Lung microvascular endothelial cell (primary cell): ENCODE measurements at places on chromosomes 5 and 9. TPM values are rescaled to one million over a fixed set of nuclear protein-coding genes. Genes with fewer than 3 reads are reported as not detected.

DNA sequence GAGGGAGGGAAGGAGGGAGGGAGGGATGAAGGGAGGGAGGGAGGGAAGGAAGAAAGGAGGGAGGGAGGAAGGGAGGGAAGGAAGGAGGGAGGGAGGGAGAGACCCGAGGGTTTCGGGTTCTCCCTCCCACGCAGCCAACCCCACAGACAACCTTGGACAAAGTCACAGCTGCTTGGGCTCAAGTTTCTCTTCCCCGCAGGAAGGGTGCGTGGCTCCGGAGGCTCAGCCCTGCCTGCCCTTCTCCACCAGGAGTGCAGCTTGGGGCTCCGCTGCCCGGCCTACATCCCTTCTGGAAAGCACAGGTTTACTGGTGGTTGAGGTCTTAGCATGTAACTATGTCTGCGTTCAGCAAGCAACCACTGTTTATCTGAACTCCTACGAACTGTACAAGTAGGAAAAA lies 15.0 kb downstream of the SLC12A7 start:
- no peak for DNase-seq

Gene NIM1K
- total RNA-seq = under 0.01 TPM in 1 of 2 replicates, not detected in the other

- no peak for DNase-seq
Observed at GRCh38 chr5:179355976-179356974, 11.0 kb upstream of the ADAMTS2 start.

Gene LNPEP
- total RNA-seq = 24.0 and 26.6 TPM in 2 replicates

DNA sequence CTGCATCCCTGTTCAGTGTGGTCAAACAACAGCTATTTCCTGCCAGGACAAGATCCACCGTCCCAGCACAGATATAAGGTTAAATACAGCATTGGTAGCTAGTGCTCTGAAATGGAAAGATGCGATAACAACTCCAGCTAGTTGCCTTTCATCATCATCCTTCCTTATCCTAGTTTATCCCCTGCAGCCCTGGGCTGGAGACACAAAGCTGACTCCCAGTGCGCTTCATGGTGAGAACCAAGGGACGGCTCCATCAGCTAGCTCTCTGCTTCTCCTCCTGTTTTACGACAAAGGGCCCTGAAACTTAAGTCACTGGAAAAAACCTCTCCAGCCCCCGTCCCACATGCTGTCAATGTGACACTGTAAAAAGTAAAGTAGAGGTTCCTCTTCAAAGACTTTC lies 37.9 kb downstream of the CDC14B start:
- DNase-seq = no peak

- no peak for DNase-seq
Observed at GRCh38 chr9:76431601-76432000, 27.4 kb upstream of the GCNT1 start.

Gene NMUR2
- total RNA-seq = not detected in 2 replicates

DNA sequence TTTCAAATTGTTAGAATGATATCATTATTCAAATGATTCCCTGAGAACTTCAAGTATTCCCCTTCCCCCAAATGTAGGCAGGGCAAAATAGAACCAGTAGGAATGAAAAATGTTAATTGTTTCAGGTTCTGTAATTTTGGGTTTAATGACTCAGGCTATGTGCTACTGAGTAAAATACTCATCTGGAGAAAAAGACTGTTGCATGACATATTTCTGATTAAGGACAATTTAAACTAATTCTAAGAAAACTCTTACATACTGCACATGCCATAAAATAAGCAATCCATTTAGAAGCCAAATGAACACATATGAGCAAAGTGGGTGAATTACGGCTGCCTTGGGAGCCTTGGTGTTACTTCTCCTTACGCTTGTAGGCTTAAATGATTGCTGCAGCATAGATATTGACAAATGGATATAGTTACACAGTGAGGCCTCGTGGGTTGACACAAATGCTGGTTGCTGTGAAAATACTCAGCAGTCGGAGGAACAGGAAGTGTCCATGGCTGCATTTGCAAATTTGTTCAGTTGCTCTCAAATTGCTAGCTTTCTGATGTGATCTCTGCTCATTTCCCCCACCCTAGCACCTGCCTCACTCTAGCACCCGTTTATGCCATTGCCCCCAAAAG lies 174.9 kb upstream of the DMAC1 start:
- no peak for DNase-seq

GRCh38 chr5:67166460-67167285 lies 29.9 kb downstream of the CD180 start:
- no peak for DNase-seq

- DNase-seq = peak; percentile 71
Observed at GRCh38 chr9:135504262-135505243, 4.1 kb downstream of the MRPS2 start.

Gene PCDHB16
- total RNA-seq = 0.22 and 0.99 TPM in 2 replicates

GRCh38 chr5:139461698-139462097 lies 845 bp downstream of the ECSCR start:
- peak; percentile 87 for DNase-seq

- DNase-seq = no peak
Observed at GRCh38 chr5:14445013-14445412, 136.6 kb upstream of the OTULINL start.

DNA sequence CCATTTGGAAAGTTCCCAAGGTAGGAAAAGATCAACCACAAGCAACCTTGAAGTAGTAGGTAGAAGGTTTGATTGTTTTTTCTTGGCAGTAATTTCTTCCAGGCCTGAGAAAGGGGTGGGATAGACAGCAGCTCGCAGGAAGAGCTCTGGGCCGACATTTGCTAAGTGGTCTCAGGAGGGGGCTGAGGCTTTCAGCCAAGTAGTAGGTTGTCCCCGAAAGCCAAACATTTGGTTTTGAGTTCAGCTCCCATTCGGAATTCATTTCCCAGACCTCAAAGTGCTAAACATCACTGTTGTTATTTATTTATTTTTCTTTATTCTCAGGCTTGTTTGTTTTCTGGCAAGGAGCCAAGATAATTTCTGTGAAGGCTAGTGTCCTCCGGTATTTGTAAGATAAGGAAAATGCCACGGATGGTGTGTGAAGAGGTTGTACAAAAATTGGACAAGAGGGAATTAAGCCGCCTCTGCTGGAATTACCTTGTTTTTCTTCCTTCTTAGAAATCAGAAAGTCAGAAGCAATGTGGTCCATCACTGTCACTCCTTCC lies 112.1 kb downstream of the KIF4B start:
- no peak for DNase-seq

Gene AFAP1L1
- 106 and 219 TPM in 2 replicates for total RNA-seq

DNA sequence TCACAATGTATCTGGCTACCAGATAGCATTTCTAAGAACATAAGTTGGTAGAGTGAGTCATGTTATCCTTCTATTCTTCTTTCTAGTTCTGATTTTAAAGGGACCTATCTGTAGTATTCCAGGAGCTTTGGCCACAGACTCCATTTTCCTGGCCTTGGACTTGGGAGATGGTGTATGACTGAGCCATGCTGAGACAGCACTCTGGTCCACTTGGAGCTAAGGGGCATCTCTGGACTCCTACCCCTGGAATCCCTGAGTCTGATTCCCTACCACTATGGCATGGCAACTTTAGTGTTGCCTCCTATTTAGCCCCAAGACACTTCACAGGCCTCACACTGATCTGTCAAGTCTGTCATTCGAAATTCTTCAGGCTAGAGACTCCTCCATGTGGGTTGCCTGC lies 58.8 kb downstream of the BAAT start:
- DNase-seq = no peak

DNA sequence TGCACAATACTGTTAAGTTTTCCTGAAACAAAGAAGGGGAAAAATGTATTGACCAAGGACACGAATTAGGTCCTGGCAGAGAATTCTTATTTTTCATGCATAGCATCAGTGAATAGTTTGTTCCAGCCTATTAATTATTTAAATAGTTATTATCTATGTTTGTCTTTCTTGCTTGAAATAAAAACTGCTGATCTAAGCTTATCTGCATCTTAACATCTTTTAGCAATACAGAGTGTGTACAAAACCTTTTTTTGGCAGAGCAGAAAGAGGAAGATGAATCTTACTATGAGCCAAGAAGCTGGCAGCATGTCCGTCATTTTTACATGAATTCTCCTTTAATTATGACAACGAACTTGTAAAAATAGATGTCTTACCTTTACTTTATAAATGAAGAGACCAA lies 23.3 kb upstream of the PLPPR1 start:
- no peak for DNase-seq

GRCh38 chr5:57582578-57583070 lies 100.0 kb upstream of the ACTBL2 start:
- DNase-seq = no peak

Gene OR1Q1
- total RNA-seq = not detected in 2 replicates

- DNase-seq = no peak
Observed at GRCh38 chr9:74503666-74504065, 6.5 kb downstream of the RORB start.

DNA sequence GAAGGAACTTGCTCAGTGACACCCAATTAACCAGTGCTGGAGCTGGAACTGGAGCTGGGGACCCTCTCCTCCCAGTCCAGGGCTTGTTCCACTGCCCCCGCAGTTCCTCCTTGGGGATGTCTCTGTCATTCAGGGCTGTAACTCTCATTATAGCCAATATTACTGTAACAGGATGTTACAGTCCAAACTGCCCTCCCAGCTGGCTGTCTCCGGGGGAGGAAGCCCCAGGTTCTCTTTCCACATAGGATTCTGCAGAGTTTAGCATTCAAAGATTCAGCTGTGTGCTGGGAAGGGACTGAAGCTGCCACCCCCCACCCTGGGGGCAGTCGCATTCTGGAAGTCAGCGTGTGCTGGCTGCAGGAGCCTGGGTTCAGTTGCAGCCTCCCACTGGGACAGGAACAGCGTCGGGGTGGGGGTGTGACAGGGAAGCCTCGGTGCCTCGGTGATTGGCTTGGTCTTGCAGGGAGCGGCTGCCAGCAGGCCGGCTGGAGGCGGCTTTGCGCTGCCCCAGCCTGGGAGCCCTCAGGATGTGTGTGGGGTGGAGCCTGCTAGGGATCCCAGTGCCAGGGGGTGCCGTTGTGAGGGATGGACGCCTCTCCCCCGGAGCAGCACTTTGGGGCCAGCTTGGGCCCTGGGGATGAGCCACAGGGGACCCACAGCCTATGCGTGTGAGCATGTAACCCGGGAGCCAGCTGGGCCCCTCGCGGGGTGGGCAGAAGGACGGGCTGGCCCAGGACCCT lies 101.1 kb downstream of the RGS3 start:
- DNase-seq = peak; percentile 48

Gene KIF4B
- 0.40 and 0.44 TPM in 2 replicates for total RNA-seq

Gene ENTPD2
- total RNA-seq = not detected in 2 replicates

Gene HIGD2A
- total RNA-seq = 35.1 and 41.3 TPM in 2 replicates

Gene SLC6A19
- not detected in 2 replicates for total RNA-seq

Gene JAKMIP2
- not detected in 2 replicates for total RNA-seq

DNA sequence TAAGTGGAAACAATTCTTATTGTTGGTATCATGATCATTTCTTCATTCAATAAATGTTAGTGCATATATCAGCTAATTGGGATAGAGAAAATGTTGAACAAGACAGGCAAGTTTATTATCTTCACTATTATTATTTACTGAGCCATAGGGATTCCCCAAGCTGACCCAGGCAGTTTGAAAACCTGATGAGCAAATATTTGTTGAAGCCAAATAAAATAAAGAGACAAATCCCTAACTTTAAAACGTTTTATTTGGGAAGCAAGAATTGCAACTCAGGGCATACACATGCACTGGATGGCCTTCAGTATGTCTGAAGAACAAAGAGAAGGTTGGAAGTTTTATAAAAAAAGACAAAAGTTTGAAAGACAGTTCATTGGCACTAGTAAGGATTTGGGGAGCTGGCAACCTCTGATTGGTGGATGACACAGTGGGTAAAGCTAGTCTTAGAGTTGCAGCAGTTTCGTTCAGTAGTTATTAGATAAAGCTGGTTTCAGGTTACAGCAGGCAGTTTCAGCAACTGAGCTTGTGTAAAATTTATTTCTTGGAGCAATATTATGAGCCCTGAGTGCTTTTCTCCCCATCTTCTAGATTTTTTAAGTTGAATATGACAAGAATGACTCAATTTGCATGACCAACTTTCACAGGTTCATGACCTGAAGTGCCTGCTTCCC lies 44.7 kb upstream of the PRLR start:
- no peak for DNase-seq

DNA sequence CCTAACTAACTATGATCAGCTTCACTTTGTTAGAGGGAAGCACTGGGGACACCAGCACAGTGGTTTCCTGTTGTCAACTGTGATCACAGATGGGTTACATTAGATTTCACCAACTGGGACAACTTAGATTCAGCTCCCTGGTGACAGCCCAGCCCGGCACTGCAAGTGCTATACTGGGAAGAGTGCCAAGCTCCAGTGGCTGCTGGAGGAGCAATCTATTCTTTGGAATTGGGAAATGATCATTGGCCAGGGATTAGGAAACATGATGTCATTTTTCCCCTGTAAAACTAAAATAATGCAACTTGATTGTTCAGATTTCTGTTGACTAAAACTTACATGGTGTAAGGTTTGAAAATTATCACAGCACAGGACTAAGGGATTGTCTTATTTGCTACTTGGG lies 33.2 kb downstream of the PTGR1 start:
- DNase-seq = peak; percentile 13

GRCh38 chr5:163407034-163407655 lies 30.2 kb upstream of the CCNG1 start:
- DNase-seq = no peak

Gene MLANA
- total RNA-seq = not detected in 2 replicates

Gene ARAP3
- 22.4 and 30.8 TPM in 2 replicates for total RNA-seq

GRCh38 chr9:22307013-22307711 lies 139.5 kb upstream of the DMRTA1 start:
- peak; percentile 66 for DNase-seq

Gene CYSRT1
- total RNA-seq = under 0.01 and 0.20 TPM in 2 replicates

- DNase-seq = no peak
Observed at GRCh38 chr9:136292591-136293448, 11.1 kb downstream of the CCDC187 start.

- peak; percentile 21 for DNase-seq
Observed at GRCh38 chr5:1161833-1162229, 39.6 kb upstream of the SLC6A19 start.

- no peak for DNase-seq
Observed at GRCh38 chr9:115292584-115293279, 174.8 kb upstream of the TNC start.

Gene PCDHGA5
- 0.44 and 0.60 TPM in 2 replicates for total RNA-seq

- no peak for DNase-seq
Observed at GRCh38 chr5:76363352-76364225, 39.5 kb upstream of the IQGAP2 start.

Gene ZER1
- 11.1 and 12.7 TPM in 2 replicates for total RNA-seq
